ENCODE measurements at places on chromosomes 1 and 21.

DNA sequence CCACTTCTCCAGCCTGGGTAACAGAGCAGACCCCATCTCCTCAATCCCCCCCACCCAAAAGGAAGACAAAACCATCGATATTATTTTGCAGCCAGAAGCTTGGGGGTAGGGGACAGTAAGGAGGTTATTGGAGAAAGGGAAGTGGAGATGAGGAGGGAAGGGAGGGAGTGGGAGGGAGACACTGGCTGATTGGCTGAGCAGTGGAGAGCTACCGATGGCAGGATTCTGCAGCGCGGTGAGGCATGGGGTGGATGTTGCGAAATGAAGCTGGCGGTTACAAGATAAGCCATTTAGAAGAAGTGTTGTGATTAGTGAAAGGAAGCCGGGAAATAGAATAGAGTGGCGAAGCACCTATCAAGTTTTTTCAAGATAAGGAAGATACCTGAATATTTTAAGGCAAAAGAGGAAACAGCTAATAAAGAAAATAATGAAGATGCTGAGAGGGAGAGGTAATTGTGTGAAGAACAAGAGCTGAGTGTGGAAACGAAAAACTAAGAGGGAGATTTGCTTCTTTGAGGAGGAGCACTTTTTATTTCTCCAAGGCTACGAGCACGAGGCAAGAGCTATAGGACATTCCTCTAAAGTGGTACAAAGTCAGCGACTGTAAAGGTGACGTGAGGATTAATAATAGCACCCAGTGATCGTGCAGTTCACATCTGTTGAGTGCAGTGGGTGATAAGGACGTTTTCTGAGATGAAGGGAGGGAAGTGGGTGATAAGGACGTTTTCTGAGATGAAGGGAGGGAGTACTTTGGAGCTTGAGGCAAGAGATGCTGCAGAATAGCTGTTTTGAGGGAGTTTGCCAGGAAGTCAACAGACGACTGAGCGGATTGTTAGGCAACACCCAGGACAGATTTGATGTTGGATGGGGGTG, 103.2 kb upstream of the KIF26B start:
- DNase-seq, result no peak

DNA sequence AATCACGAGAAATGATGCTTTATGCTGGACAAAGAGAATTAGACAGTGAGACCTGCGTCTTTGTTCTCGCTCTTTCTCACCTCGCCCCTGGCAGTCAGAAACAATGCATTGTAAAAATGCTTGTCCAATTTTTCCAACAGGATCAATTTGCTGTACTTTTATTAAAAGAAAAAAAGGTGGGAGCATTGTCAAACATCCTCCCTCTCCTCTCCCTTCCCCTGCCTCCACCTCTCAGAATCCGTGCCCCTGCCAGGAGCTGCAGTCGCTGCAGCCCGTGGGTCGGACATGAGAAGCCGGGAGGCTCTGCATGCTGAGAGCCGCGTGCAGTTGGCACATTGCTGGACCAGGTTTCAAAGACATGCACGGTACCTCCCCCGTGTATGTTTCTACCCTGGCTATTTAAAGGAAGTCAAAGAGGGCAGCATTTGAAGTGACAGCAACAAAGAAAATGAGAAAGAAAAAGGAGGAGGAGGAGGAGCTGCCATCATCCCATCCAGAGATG, 161.0 kb upstream of the KAZN start:
- DNase-seq, result no peak

DNA sequence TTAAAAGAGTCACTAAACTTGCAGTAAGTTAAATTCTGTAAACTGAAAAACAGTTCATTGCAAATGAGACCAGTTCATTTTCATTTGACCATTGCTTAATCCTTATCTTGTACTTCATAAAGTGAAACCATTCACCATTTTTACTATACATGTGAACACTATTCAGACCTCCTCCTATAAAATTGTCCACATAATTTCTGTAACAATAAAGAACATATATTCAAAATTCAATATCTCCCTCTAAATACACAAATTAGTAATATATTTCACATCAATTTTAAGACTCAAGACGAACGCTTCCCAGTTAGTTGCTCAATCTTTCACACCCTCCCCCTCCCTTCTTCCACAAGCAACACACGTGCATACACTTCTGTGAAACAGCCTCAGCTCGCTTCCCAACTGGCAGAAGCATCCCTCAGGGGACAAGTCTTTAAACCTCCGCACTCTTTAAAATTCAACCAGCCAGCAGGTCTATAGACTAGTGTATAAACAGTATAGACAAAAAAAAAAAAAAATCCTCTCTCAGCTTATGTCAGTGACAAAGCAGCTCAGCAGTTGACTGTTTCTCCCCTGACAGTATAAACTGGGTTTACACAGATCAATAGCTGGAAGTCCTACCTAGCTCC, 99.6 kb downstream of the DENND1B start:
- DNase-seq, result no peak

- no peak for DNase-seq
These were observed 31.3 kb upstream of the KCNA2 start for GRCh38 chr1:110637475-110637874.

GRCh38 chr1:159798893-159799292, 3.3 kb upstream of the FCRL6 start:
- DNase-seq, result peak; percentile 38

DNA sequence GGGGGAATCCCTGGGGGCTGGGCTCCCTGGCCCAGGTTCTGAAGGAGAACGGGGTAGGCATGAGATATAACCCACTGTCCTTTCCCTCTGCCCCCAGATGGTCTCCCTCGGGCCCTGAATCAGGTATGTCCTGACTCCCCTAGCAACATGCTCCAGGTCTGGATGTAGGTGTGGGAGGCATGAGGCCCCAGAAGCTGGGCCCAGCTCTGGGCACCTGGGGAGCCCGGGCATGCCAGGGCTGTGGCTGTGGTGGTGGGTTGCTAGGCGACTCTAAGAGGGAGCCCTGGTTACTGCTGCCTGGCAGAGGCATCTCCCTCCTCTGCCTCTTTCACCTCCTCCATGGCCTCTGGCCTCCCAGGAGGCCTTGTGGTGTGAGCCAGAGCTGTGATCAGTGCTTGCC, 16.2 kb downstream of the FOXO6 start:
- no peak for DNase-seq

DNA sequence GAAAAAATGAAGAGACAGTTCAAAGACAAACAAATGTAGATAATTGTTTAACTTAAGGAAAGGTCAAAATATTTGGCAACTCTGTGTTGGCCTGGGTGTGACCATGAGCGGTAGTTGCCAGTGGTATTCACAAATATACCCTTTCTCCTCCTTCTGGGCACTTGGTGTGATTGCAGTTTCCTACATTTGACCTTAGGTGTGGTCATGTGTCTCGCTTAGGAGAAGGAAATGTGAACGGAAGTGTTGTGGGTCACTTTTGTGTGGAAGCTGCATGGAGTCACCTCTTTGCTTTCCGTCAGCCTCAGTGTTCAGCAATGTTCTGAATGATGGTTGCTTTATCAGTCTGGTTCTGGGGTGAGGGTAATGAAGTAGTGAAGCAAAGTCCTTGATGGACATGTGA, 3.4 kb upstream of the PCSK9 start:
- DNase-seq, result no peak

GRCh38 chr1:53331446-53332185, 3.7 kb upstream of the LRP8 start:
- DNase-seq, result no peak

GRCh38 chr1:205545001-205545919, 40.8 kb downstream of the CDK18 start:
- no peak for DNase-seq

- no peak for DNase-seq
These were observed 29.3 kb downstream of the MTF2 start for GRCh38 chr1:93108335-93108734.

DNA sequence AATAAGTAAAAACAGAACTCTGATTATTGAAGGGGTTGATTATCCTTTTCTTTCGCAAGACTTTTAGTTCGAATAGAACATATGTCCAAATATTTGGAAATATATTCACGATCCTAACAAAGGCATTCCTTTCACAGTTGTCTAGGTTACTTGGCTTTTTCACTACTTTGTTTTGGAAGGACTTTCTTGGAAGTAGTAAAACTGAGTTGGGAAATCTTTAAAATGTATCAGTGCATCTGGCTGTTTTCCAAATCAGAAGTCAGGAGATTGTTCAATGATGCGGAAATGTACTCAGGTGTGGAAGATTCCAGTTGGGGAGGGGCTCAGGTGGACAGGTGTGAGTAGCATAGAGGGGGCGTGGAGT, 67.1 kb downstream of the SH3BGR start:
- DNase-seq, result no peak

- DNase-seq, result no peak
These were observed 422.8 kb downstream of the CAMTA1 start for GRCh38 chr1:7207875-7208646.

GRCh38 chr1:32892368-32893197, 6.3 kb downstream of the HPCA start:
- peak; percentile 32 for DNase-seq

DNA sequence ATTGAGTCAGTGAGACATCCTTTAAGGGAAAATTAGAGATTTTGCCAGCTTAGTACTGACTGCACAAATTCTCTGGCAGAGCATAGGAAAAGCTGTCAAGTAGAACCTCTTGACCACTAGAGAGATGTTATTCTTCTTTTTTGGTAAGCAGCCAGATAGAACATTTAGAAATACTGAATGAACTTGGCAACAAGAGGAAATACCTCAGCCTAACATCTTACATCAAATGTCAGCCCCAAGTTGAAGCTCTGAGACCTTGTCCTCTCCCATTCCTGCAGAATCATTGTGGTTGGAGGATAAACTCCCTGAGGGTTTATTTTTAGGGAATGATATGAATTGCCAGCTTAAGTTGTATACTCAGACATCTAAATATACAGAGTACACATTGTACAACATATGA, 53.5 kb downstream of the MIGA1 start:
- DNase-seq, result no peak

GRCh38 chr1:234999513-234999940, 129.1 kb downstream of the TOMM20 start:
- DNase-seq, result no peak

GRCh38 chr1:209176866-209177430, 406.6 kb upstream of the CAMK1G start:
- no peak for DNase-seq

All from CD8-positive, alpha-beta memory T cell (primary cell).